Endodermal cell (in vitro differentiated cells): ENCODE measurements at places on chromosomes 1 and 21. TPM values are rescaled to one million over a fixed set of nuclear protein-coding genes. Genes with fewer than 3 reads are reported as not detected.

DNA sequence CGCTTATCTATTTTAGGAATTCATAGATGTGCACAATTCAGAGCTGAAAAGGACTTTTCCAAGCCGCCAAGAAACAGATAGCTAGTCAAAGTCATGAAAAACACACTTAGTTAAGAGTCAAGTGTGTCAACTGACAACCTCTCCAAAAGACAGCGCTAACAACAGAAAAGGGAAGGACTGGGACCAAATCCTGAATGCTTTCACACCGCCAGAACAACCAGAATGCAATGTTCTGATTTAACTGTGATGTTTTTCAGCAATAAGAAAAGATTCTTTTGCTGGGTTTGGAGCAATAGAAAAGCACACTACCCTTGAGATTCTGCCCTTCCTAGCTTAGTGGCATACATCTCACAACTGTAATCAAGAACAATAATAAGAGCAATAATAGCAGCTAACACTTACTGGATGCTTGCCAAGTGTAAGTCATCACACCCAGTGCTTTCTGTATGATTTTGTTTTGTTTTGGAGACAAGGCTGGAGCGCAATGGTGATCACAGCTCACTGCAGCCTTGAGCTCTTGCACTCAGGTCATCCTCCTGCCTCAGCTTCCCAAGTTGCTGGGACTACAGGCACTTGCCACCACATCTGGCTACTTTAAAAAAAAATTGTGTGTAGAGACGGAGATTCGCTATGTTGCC lies 33.9 kb upstream of the SDC3 start:
- no peaks in the 10 kb centered on the region for H3K27me3 ChIP-seq
- no peak overlapping the region for H3K4me3 ChIP-seq
- no peaks in the 10 kb centered on the region for H3K4me1 ChIP-seq
- DNase-seq, result no peak
- H3K27ac ChIP-seq, result no peak overlapping the region
- peaks cover 92% of the 10 kb centered on the region for H3K36me3 ChIP-seq

DNA sequence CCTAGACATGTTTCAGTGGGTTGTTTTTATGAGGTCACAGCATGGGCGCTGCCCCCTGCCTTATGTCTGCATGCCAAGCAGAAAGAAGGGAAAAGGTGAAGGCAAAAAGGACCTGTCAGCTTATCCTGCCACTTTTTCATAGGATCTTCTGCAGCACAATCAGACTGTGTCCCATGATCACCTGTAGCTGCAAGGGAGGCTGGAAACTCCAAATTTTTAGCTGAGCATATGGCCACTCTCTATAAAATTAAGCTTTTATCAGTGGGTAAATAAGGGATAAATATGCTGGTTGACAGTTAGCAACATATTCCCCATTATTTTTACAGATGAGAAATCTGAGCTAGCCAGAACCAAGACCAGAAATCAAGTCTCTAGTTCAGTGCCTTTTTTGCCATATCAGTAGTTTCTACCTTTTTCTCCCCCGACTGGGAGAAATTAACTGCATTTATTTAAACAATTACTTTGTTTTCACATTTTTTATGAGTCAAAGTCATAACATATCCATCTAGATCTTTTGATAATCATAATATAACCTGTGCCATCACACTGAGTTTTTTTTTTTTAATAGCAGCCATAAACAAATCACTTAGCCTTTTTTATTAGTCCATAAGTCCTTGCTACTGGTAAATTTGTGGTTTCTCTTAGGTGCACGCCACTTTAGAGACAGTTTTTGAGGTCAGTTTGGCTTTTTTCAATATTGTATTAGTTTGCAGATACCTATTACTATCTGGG lies 307.0 kb downstream of the NFIA start:
- H3K4me1 ChIP-seq, result peaks cover 4% of the 10 kb centered on the region
- no peaks in the 10 kb centered on the region for H3K36me3 ChIP-seq
- no peak overlapping the region for H3K27ac ChIP-seq
- DNase-seq, result no peak
- H3K4me3 ChIP-seq, result no peak overlapping the region

DNA sequence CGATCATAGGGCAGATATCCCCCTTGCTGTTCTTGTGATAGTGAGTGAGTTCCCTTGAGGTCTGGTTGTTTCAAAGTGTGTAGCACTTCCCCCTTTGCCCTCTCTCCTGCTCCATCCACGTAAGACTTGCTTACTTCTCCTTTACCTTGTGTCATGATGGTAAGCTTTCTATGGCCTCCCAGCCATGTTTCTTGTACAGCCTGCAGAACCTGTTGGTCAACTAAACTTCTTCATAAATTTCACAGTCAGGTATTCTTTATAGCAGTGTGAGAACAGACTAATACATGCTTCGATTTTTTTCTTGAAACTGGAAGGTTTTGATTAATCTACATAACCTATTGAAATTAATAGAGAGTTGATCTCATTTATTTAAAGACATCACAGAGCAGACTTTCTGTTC lies 302.5 kb upstream of the PBX1 start:
- no peak for DNase-seq
- no peaks in the 10 kb centered on the region for H3K4me1 ChIP-seq
- H3K4me3 ChIP-seq, result no peak overlapping the region
- H3K27me3 ChIP-seq, result no peaks in the 10 kb centered on the region
- no peaks in the 10 kb centered on the region for H3K36me3 ChIP-seq

DNA sequence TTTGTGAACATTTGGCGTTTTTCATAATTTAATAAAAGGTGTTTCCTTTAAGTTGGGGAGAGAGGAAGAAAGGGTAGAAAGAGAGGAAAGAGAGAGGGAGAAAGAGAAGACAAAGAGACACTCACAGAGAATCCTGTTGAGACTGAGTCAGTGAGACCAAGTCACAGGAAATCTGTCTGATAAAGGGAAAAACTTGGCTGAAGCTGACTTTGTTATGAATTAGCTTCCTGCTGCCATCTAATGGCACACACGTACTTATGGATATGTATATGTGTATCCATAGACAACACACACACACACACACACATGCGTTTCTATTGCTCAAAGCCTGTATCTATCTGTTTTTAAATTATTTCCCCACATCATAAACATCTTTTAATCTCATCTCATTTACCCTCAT lies 42.5 kb upstream of the DISC1 start:
- H3K36me3 ChIP-seq, result no peaks in the 10 kb centered on the region
- DNase-seq, result no peak
- H3K27ac ChIP-seq, result no peak overlapping the region
- no peaks in the 10 kb centered on the region for H3K27me3 ChIP-seq
- H3K4me3 ChIP-seq, result no peak overlapping the region
- H3K4me1 ChIP-seq, result no peaks in the 10 kb centered on the region

DNA sequence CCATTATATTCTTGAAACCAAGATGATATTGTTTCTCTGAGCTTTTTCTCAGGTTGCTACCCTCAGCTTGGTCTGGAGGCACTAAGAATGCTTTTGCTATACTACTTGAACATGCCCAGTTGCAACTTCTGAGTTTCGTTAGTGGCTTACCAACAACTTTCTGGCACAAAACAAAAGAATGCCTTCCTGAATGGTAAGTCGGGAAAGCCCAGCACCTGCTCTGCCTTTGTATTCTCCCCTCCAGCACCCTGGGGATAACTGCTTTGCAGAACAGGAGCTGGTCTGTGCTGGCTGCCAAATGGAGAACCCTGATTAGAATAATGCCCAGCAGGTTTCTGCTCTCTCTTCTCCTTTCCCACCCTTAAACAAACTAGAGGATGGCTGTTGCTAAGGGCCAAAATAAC lies 149.3 kb downstream of the TGFB2 start:
- peak overlapping the region; percentile 92 for H3K27ac ChIP-seq
- H3K27me3 ChIP-seq, result no peaks in the 10 kb centered on the region
- no peaks in the 10 kb centered on the region for H3K36me3 ChIP-seq
- no peak overlapping the region for H3K4me3 ChIP-seq
- peaks cover 34% of the 10 kb centered on the region for H3K4me1 ChIP-seq

CDA gene
- 24.3 and 26.2 TPM in 2 replicates for total RNA-seq

C1orf226 gene
- total RNA-seq, result 5.1 and 5.4 TPM in 2 replicates
